ENCODE measurements at places on chromosomes 13 and 19.

DNA sequence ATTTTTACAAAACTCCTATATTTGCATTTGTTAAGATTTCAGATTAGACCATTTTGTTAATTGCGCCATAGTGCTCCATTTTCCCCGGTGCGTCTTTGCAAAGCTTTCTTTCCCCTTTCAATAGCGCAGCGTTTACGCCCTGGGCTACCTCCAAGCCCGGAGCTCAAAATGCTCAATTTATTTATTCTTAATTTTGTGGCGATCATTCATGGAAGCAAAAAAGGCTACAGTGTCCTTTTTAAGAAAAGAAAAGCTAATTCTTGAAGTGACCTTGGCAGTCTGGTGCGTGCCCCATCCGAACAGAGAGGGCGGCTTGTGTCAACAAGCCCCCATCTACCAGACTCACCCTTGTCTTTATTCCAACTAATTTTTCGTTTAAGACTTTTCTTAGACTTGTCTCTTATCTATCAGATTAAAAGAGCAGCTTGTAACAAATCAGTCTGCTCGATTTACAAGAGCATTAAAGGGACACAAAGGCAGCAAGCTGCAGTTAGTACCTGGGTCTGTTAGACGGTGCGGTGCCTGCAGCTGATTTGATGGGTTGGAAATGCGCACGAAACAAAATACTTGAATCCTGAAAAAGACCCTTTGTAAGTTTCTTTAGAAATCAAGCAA lies 30.1 kb downstream of the GSX1 start:
- DNase-seq, result no peak

GRCh38 chr13:50386541-50387050 lies 371.4 kb downstream of the KCNRG start:
- no peak for DNase-seq

GRCh38 chr13:35470671-35471661 lies 5.5 kb downstream of the MAB21L1 start:
- no peak for DNase-seq

GRCh38 chr19:43784241-43784980 lies 3.6 kb upstream of the KCNN4 start:
- no peak for DNase-seq

DNA sequence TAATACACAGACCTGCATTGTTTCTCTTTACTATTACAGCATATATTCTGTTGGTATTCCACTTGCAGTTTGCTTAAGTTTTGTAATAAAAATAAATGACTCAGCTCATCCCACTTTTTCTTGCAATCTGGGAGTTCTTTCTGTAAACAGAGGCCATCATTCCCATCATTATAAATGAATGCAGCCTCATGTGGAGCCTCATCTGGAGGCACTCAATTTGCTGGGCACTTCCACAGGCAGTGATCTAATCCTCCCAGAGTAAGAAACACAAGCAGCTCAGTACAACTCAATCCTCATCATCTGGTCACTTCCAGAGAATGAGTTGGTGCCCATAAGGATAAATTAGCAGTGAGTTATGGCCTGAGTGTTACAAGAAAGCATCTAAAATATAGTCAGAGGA lies 2801.9 kb downstream of the PCDH9 start:
- DNase-seq, result no peak

DNA sequence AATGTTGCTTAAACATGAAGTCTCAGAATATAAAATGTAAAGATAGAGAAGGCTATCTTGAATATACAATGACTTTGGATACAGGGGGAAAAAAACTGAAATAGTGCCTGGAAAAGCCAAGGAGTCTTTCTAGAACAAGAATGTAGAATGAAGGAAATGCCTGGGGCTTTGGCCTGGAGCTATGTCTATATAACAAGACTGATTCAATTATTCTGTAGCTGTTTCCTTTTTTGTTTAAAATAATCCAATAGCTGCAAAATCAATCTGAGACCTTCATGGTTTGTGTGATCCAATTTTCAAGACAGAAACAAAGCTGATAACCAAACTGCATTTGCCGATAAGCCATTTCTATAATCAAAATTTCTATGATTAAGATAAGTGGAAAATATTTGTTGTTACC lies 530.9 kb upstream of the NBEA start:
- no peak for DNase-seq

DNA sequence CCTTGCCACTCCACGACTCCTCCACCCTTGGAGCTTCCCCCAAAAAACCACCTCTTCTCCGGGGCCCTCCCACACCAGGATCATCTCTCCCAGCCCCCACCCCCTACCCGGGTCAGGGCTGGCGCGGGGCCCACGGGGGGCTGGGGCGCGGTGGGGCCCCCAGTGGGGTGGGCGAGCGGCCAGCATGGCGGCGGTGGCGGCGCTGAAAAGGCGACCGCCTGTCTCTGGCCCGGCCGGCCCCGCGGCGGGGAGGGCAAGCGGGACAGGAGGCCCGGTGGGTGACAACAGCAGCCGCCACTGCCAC lies 850 bp downstream of the DYRK1B start:
- DNase-seq, result no peak

GRCh38 chr13:69857183-69857821 lies 250.3 kb upstream of the ATXN8OS start:
- peak; percentile 66 for DNase-seq

DNA sequence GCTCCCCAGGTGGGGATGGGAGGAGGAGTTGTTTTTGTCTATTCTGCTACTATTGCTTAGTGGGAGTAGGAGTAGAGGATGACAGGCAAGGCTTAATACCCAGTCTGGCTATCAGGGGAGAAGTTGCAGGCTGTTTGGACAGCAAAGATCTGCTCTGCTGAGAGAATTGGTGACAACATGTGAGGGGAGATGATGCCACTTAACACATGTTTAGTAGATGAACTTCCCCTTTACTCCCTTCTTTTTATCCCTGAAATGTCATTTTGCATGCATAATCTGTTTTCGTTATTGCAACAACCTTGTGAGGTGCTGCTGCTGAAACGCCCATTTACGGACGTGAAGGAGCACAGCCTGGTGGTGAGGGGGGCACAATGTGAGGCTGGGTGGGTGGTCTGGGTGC lies 3.0 kb upstream of the CYP4F12 start:
- no peak for DNase-seq

DNA sequence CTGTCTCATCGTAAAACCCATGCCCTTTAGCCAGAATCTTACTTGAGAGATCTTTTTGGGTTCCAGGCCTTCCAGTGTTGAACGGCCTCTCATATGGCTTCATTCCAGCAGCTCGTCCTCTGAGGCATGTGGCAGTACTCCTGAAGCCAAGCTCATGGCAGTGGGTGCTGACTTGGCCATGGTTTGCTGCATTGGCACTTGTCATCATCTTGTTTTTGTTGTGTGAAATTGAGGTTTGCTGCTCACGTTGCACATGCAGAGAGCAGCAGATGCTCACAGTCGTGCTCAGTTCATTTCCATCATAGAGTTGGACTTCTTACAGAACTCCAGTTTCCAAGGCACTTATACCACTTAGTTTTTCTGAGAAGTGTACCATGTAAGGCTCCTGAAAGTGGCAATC lies 14.9 kb downstream of the TEX29 start:
- DNase-seq, result no peak

DNA sequence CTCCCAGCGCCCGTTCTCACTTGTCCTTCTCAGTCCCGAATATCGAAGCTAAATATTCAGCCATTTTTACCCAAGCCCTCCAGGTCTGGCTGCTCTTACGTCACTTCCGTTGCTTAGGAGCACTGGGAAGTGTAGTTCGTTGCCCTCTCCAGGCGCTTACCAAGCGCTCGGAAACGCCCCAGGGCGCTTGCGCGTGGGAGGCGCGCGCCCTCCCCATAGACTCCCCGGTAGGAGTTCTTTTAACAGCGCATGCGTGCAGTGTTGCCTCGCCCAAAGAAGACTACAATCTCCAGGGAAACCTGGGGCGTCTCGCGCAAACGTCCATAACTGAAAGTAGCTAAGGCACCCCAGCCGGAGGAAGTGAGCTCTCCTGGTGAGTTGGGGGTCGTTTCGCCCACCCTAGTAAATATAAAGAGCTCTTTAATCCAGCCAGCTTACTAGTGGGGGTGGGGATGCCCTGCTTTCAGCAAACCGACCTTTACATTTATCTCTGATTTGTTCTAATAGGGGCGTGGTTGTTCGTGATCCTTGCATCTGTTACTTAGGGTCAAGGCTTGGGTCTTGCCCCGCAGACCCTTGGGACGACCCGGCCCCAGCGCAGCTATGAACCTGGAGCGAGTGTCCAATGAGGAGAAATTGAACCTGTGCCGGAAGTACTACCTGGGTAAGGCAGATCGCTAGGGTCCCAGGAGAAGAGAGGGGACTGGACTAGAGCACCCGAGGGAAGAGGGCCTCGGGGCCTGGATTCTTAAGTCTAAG lies at the start of the genes PSENEN and U2AF1L4:
Gene PSENEN, plus strand, starts transcription at position 324 of the 759 bp plus-strand sequence. Its CDS starts 280 bp downstream, at position 604.
Gene U2AF1L4, minus strand, starts transcription at position 91 of the 759 bp plus-strand sequence. Its CDS starts 27 bp downstream, at position 64.
- DNase-seq, result peak; percentile 100

- no peak for DNase-seq
Measured at GRCh38 chr19:48392860-48393558, 459 bp upstream of the GRIN2D start.

DNA sequence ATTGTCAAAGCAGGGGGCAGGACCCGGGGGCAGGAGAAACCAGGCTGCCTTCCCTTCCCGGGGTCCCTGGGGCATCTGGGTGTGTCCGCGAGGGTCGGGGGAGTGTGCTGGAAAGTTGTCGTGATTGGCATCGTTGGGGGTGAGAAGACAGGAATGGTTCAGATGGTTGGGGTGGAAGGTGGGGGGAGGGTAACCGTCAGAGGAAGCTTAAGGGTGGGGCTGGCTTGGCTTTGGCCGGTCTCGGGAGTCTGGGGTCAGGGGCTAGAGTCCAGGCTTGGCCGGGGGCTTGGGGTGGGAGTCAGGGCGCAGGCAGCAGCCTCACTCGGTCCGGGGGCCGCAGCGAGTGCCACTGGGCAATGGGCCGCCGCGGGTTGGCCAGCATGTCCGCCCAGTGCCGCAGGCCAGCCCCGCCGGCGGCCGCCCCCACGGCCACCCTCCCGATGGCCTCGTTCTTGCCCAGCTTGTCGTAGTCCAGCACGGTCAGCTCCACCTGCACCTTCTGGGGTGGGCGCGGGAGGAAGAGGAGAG lies 6.8 kb upstream of the DNAAF3 start:
- DNase-seq, result no peak

GRCh38 chr19:43586346-43586745 lies 9.6 kb downstream of the IRGQ start:
- no peak for DNase-seq

Data from hematopoietic multipotent progenitor cell (in vitro differentiated cells).